LNCaP clone FGC (cell line): ENCODE measurements at places on chromosomes 2 and 18.

GRCh38 chr2:241726459-241726858 lies 8.0 kb upstream of the D2HGDH start:
- DNase-seq = no peak

- no peak for DNase-seq
Observed at GRCh38 chr18:34158881-34159690, 65.6 kb downstream of the NOL4 start.

DNA sequence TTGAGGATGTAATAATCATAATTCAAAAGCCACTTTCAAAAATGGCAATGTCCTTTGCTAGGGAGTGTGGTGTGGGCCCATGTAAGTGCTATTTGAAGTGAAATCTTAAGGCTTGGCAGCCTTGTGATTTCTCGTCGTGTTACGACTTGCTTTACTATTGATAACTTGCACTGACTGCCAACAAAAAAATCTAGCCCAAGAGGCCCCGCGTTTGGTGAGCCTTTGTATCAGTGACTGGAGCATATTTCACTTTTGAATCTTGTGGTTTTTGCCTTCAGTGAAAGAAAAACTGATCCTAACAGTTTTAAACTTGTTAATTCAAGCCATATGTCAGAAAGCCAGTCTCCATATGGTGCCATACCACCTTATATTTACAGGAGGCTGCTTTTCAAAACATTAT lies 248.0 kb downstream of the TMEM182 start:
- DNase-seq = no peak

DNA sequence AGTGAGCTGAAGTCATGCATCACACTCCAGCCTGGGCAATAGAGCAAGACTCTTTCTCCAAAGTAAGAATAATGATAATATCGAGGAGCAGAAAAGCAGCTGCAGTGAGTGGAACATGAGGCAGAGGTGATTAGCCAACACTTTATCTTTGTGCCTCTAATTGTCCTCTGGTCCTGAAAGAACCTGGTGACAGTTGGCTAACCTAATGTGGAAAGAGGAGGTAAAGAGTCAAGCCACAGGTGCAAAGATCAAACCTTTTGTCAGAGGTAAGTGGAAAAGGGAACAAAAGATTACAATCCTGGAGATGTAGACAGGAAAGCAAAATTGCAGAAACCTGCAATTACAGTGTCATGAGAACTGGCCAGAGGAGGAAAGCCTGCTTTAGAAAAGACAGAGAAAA lies 53.5 kb upstream of the LCLAT1 start:
- DNase-seq = no peak

DNA sequence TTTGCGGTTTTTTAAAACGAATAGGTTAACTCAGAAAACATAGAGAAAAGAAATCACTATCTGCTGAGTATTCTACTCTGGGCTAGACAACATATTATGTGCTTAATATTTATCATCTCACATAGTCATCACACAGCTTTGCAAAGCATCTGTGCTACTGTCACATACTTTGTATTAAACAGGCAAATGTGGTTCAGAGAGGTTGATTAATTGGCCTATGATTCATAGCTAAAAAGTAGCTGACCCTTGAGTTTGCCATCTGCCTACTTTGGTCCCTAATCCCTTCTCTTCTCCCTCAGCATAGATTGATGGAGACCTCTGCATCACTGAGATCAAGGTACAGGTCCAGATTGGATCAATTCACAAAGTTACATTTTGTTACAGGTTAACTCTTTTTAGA lies 21.4 kb downstream of the ANKRD30B start:
- no peak for DNase-seq

DNA sequence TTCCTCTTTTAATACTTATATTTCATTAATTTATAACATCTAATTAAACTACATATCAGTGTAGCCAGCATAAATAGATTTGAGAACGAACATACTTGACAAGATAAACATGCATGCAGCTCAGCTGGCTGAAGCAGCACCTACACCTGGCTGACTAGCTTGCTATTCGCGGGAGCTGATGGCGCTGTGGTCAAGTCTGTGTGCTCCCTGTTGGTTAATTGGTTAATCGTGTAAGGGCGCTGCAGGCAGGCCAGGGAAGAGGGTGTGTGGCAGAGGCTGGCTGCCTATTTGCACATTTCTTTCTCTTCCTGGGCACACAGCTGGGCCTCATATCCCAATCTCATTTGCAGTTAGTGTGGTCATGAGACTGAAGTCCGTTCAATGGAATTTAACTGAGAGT lies 14.5 kb upstream of the VWA3B start:
- no peak for DNase-seq

GRCh38 chr2:36395866-36396265 lies 40.3 kb downstream of the CRIM1 start:
- DNase-seq = no peak

DNA sequence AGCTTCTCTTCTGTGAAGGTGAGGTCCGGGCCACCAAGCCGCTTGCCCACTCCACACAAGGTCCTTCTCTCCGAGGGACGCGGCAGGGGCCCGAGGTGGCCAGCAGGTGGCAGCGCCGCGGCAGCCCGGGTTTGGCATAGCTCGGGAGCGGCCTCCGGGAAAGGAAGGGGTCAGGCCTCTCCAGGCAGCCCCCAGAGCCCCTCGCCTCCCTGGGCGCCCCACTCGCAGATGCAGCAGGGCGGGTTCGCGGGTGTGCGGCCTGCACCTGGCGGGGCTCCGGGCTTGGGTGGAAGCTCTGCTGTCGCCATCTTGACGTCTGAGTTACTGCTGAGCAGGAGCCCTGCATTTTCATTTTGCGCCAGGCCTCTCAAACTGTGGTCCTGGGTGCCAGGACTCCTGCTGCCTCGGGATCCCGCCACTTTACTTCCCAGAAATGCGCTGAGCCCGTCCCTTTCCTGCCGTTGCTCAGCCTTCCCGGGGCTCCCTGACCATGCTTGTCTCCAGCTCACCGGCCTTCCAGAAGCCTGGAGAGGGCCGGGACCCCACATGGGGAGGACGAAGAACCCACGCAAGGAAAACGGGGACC lies 18.6 kb upstream of the NCL start:
- no peak for DNase-seq

DNA sequence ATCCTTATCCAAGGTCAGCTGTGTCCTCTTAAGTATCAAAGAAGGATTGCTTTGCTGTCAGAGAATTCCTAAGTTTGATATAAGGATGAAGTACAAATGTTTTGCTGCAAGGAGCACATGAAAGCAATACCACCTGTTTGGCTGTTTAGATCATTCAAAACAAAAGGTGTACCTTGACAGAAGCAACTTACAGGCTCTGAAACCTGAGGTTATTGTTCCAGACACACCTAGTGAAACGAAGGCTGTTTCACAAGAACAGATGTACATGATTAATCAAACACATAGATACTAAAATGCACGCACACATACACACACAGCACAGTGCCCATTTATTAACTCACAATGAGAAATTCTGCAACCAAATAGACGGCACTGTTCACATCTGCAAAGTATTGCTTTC lies 166.2 kb downstream of the RBM43 start:
- DNase-seq = no peak
